Stimulated activated CD4-positive, alpha-beta T cell treated with anti-CD3 and anti-CD28 coated beads, Interleukin-12 subunit alpha, Interleukin-12 subunit beta, amount 100 ng/mL, for 4 hours (primary cell): ENCODE measurements at places on chromosomes 5 and 9.

DNA sequence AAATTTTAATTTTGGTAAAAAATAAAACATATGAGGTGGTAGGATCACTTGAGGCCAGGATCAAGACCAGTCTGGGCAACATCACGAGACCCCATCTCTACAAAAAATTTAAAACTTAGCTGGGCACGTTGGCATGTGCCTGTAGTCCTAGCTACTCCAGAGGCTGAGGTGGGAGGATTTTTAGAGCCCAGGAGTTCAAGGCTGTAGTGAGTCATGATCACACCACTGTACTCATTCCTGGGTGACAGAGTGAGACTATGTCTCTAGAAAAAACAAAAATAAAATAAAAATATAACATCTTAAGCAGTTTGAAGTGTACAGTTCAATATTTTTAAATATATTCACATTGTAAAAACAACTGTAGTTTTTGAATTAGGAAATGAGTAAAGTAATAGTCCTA, 108.3 kb downstream of the SMIM15 start:
- DNase-seq, result no peak

DNA sequence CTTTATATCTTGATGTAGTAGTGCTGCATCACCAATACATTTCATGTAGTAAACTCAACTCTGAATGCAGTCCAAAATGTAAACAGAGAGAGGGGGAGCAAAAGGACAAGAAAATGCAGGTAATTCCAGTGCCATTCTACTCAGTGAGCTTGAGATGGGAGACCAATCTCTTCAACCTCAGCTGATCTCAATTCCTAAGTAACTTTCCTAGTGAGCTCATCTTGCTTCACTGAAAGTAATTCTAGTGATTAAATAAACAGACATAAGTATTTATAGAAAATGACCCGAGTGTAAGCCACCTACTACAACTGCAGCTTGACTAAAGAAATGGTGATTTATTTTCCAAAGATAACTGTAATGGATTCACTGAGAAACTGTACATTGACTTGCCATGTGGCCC, 424.5 kb downstream of the DMRT2 start:
- DNase-seq, result no peak

DNA sequence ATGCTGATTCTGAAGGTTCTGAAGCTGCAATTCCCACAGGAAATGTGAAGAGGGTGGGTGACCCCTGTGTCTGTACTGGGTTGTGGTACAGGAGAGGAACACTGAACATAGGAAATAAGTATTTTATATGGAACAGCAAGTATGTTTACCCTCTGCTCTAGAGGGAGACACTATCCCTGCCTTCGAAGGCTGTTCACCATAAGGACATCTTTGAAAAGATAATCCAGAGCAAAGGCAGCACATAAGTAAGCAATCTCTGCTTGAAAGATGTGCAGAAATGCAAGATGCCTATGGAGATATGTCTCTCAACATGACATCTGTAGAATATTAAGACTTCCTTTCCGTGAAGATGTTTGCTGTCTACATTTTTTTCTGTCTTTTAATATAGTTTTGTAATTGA, 184.4 kb upstream of the EFNA5 start:
- no peak for DNase-seq

- no peak for DNase-seq
Observed at GRCh38 chr5:172043865-172044264, 37.4 kb upstream of the FBXW11 start.

- DNase-seq, result no peak
Observed at GRCh38 chr5:92613546-92613945, 967.5 kb downstream of the NR2F1-AS1 start.

DNA sequence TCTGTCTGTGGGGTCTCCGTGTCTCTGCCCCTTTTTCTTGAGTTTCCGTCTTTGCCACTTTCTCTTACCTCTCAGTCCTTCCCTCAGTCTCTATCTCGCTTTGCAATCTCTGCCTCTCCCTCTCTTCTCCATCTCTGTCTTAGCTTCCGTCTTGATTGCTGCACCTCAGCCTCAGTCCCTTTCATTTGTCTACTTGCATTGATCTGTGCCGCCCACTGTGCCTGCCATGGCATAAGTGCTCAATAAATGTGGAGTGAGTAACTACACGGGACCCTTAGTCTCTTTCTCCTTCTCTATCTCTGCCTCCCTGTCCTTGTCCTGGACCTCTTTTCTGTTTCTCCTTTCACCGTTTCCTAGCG, 6.6 kb downstream of the PCDHGC5 start:
- DNase-seq, result no peak

GRCh38 chr9:129306318-129306973, 128.4 kb upstream of the IER5L start:
- no peak for DNase-seq

DNA sequence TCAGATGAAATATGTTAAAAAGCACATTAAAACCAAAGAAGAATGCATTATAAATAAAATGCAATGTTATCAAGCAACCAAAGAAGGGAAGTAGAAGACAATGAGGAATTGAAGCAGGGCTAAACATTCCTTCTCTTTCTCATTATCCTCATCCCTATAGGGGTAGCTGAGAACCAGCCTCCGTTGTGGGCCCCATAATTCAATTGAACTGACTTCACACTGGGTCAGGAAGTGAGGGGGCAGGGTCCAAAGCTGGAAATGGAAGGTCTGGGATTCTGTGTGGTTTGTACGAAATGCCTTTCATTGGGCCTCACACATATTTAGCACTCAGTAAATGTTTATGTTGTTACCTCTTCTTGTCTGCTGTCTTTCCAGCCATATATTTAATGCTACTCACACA, 220.4 kb upstream of the CD180 start:
- no peak for DNase-seq

DNA sequence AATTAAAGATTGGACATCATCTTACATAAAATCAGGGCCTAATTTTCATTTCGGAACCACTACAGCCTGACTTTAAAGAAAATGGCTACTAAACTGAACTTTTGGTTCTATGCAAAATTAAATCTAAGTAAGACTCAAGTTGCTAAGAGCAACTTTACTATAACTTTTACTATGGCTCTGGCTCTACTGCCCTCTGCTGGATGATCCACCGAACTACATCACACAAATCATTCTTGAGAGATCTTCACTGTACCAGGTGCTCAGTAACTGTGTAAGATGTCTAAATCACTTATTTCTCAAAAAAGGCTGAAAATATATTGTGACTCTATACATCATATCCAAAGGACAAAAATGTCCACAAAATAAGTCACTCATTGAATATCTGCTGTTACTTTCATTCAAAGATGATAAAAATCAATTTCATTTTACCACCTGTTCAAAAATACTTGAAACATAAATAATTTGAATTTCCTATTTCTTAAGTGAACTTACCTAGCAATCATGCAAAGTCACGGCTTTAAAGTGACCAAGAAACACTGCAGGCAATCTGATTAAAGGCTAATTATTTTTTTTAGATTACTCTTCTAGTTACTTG, 13.5 kb downstream of the MOCS2 start:
- DNase-seq, result peak; percentile 58

- DNase-seq, result no peak
Observed at GRCh38 chr9:28899267-28899666, 1326.0 kb upstream of the C9orf72 start.

- DNase-seq, result no peak
Observed at GRCh38 chr9:97561501-97561900, 60.0 kb downstream of the TMOD1 start.

DNA sequence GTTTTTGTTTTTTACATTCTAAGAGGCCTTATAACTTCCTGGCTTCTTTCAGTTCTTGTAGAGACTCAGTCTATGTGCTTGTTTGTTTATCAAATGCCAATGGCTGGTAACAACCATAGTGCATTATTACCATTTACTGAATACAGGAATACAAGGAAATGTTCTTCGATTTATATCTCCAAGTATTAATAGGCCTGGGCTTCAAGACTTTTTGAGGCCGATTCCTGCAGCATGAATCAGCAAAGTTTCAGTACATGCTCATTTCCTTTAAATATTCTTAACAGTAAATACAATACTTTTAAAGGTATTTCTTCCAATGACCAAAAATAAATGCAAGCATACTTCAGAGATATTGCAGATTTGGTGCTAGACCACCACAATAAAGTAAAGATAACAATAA, 535.3 kb downstream of the EFNA5 start:
- DNase-seq, result no peak

DNA sequence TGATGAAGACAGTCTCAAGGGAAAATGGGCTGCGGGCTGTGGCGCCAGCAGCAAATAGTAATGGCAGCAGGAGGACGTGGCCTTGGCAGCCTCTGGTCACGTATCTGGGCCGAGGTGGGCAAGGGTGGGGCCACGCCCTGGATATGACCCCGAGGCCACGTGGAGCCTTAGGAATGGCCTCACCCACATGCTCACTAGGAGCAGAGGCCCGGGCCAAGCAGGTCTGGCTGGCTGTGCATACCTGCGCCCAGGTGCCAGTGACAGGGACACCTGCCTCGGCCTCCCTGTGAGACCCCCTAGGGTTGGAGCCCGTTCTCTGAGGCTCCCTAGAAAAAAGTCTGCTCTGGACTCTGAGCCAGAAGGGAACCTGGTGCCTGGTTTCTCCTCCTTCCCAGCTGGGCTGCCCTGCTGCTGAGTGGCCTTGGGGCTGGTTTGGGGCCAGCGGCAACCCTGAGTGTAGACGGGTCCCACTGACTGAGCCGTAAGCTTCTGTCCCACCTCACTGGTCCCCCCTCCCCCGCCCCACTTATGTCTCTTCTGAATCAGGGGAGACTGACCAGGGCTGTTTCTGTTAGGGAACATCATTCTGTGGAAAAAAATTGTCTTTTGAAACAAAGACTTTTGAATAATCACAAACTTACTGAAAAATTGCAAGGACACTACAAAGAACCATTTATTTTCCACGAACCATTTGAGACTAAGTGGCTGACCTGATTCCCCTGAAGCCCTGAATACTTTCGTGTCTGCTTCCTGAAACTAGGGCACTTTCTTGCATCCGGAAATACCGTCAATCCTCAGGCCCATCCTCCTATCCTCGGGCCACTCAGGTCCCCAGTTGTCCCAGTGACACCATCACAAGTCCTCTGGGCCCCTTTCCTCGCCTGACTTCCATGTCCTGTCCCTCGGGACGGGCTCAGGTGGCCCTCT, 60.8 kb downstream of the WNK2 start:
- no peak for DNase-seq
